Activated CD4-positive, alpha-beta T cell treated with anti-CD3 and anti-CD28 coated beads, Interleukin-10, Interleukin-2, amounts not matched to agents 100 ng/mL and 50 ng/mL, durations not matched to agents 16 hours and 8 hours (primary cell): ENCODE measurements at places on chromosomes 6 and 20.

DNA sequence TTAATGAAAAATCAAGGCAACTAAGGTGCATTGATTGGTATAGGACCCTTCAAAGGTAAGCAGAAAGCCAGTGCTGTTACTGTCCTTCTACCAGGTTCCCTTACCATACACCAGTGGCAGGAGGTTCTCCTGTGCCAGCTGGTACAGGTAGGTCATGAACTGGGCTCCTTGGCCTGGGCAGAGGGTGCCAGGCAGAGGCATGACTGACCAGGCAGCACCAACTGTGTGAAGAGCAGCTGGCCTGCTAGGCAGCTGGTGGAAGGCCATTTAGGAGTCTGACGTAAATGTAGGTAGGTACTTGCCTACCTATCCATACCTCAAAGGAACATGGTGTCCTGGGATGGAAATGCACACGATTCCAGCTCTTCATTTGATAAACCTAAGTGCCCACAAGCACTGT is 23.3 kb downstream of the PCNA start:
- no peak for DNase-seq

DNA sequence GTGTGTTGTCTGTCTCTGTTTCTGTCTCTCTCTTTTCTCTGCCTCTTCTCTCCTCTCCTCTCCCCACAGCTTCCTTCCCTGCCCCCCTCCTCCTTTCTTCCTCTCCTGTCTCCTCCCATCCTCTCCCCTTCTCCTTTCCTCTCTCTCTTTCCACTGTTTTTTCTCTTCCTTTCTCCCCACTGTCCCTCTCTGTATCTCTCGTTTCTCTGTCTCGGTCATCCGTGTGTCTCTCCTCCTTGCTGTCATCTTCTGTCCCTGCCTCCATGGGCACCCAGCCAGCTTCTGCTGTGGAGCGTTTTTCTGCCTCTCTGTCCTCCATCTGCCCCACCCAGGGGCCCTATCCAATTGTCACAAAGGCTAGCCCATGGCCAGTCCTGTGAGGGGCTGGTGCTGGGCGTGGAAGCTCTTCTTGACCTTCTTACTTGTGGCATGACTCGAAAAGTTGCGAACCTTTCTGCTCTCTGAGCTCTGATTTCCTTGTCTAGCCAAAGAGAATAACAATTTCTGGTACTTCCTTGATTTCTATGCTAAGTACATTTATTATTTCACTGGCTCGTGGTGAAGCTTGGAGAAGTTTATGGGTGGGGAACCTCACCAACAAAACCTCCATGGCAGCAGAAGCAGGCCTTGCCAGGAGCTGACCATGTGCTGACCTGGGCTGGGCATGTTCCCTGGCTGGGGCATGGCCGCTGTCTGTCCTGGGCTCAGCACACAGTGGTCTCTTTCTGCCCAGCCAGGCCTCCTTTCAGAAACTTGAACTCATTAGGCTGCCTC is 69.3 kb downstream of the CEBPB start:
- DNase-seq: no peak

DNA sequence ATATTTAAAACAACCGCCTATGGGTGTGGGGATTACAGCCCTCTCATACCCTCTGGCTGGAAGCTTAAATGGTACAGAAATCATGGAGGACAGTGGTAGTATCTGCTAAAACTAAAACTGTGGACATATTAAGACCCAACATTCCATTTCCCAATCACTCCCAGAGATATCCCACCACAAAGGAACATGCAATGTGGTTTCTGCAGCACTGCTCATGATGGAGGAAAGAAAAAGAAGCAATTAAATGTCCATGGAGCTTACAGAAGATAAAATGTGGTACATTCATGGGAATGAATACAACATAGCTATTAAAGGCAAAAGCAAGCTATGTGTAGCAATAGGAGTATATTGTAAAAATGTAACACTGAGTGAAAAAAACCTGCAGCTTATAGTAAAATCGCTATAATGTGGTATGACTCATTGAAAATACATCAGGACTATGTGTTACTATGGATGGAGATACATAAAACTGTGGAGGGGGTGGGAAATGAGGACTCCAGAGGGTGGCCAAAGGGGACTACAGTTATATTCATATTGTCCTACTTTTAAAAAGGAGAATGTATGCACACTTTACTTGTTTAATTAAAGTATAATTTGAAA is 22.9 kb upstream of the NNAT start:
- DNase-seq: no peak

- DNase-seq: no peak
Measured at GRCh38 chr20:1526896-1527295, 30.6 kb downstream of the SIRPD start.

GRCh38 chr6:18349386-18349785 is 37.8 kb upstream of the RNF144B start:
- DNase-seq: no peak

DNA sequence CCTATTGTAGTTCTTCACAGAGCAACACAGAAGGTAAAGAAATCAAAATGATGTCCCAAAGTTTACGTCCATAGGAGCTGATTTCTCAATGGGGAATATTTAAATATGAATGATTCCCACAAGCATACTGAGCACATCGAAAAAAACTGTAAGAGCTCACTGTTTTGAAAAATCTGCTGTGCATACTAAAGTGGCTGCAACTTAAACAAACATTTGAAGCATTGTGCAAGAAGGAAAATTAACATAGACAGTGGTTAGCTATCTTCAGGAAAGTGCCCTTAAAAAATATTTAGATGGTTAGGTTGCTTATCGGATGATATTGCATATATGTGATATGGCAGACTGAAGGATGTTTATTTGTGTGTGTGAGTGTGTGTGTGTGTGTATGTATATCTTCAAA is 747.6 kb downstream of the RFPL4B start:
- DNase-seq: no peak

- no peak for DNase-seq
Measured at GRCh38 chr6:55566036-55566710, 12.8 kb downstream of the HMGCLL1 start.

- DNase-seq: no peak
Measured at GRCh38 chr20:21529863-21530262, 16.0 kb upstream of the NKX2-2 start.

DNA sequence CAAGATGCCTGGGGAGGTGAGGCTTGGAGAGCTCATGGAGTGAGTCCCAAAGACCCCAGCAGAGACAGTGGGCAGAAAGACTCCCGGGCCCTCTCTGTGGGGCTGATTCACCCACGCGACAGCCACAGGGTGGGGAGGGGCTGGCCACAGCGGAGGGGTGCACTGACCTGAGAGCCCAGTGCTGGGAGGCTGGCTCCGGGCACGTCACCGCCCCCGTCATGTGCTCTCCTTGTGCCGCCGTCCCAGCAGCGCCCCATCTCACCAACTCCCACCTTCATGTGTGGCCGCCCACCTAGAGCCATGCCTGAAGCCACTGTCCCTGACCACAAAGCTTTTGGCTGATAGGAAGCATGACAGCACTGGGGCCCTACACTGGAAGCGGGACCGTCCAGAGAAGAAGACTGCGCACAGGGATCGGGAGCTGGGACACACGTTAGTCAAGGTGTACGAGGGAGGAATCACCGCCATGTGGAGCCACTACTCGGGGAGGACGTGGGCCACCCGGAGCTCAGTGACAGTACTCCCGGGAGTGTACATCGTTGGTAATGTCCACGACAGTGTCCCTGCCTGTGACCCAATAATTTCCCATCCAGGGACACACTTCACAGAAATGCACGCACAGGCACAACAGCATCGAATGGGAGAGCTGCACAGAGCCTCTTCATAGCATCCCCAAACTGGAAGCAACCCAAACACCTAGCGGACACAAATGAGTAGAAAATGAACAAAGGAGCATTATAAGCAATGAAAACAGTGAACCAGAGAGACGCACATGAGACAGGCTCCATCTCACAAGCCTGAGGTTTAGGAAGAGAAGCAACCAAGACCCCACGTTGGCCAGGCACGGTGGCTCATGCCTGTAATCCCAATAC is 28.4 kb upstream of the FOXC1 start:
- no peak for DNase-seq

GRCh38 chr6:41813469-41813868 is 26.0 kb downstream of the TOMM6 start:
- DNase-seq: no peak

- DNase-seq: no peak
Measured at GRCh38 chr6:151326116-151326825, 65.1 kb downstream of the ZBTB2 start.

- peak; percentile 62 for DNase-seq
Measured at GRCh38 chr20:39874049-39874893, 814.8 kb downstream of the MAFB start.

- DNase-seq: no peak
Measured at GRCh38 chr6:14796974-14797762, 448.7 kb upstream of the JARID2 start.

GRCh38 chr6:162973980-162974379 is 246.2 kb downstream of the PACRG start:
- DNase-seq: no peak

DNA sequence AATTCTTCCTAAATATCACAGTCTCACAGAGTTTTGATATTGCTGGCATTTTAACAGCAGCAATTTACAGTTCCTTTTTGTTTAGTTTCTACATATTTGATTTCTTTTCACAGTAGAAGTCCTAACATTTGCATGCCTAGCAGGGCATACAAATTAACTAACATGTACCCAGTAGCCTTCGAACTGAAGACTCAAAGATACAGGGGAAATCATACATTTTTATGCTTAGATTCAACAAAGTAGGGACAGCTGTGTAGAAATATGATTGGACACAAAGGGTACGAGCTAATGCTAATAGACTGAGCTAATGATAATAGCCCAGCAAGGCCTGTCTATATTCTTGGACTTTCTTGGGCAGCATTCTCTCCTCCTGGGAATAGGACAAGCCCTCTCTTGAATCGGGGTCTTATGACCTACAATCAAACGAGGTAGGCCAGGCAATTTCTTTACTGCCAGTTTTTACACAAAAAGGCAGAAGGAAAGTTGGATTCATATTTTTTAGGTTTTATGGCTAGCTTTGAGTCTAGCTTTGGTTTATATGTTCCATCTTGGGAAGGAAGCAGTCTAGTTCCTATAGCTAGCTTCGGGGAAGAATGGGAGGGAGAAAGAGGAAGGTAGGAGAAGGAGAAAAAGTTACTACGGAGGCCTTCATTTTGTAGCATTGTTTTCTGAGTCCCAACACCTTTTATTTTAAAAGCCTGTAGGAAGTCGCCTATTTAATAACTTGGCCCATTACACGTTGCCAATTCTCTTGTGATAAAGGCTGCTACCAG is 115.8 kb downstream of the HFE start:
- no peak for DNase-seq

DNA sequence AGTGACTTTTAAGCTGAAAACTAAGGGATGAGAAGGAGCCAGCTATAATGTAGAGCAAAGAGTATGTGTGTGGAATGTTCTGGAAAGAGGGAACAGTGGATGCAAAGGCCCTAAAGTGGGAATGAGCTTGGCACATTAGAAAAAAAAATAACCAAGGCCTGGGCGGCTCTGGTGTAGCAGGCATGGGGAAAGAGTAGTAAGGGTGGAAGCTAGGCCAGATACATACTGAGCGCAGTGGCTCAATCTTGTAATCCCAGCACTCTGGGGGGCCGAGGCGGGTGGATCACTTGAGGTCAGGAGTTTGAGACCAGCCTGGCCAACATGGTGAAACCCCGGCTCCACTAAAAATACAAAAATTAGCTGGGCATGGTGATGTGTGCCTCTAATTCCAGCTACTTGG is 8.4 kb downstream of the GGT7 start:
- DNase-seq: no peak

- no peak for DNase-seq
Measured at GRCh38 chr20:1994627-1995026, 769 bp upstream of the PDYN start.

DNA sequence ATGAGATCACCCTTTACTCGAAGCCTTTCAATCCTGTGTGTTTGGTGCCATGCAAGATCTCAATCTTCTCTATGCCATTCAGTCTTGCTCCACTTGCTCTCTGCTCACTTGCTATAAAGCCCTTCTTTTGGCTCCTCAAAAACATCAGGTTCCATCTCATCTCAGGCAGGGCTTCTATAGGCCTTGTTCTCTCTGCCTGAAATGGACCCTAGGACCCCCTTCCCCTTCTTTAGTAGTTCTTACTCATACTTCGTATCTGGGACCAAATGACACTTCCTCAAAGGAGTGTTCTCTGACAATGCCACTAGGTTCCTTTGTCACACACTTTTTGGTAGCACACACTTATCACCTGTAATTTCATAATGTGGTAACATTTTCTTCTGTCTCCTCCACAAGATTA is 116.7 kb upstream of the FAM184A start:
- DNase-seq: no peak

GRCh38 chr6:121593011-121593641 is 157.7 kb downstream of the GJA1 start:
- DNase-seq: no peak

DNA sequence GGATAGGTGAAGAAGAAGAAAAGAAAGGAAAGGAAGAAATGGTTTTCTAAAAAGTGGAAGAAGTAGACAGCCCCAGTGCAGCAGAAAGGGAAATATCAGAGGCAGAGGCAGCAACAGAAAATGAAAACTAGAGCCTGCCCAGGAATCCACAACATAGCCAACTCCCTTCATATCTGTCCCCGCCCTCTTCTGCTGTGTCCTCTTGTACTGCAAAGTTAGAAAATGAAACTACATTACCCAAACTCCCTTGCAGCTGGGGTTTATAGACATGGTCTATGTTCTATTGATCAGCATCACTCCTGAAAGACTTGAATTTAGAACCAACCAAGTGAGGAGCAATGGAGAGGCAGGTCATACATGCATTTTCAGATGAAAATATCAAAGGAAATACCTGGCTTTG is 200.5 kb upstream of the PHACTR1 start:
- no peak for DNase-seq

GRCh38 chr6:167951781-167952511 is 45.5 kb upstream of the KIF25 start:
- DNase-seq: no peak

GRCh38 chr6:132096245-132096644 is 145.1 kb upstream of the CCN2 start:
- DNase-seq: no peak

- DNase-seq: no peak
Measured at GRCh38 chr6:116292553-116292952, 12.8 kb upstream of the TSPYL1 start.

GRCh38 chr6:170317718-170318117 is 11.2 kb downstream of the FAM120B start:
- no peak for DNase-seq

DNA sequence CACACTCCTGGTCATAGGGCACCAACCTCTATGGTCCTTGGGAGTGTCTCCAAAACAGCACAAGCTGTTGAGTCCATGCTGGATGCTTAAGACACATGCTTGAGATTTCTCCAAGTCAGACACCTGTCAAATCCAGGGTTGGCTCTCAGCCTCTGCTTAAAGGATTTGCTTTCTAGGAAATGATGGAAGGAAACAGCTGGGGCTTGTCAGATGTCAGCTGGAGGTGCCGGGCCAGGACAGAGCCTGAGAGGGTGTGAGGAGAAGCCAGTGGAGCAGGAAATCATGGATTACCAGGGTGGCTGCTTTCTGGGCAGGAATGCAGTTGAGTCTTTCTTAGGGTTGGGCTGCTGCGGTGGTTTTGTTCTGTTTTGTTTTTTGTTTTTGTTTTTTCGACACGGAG is 83.0 kb upstream of the FAM184A start:
- DNase-seq: no peak

DNA sequence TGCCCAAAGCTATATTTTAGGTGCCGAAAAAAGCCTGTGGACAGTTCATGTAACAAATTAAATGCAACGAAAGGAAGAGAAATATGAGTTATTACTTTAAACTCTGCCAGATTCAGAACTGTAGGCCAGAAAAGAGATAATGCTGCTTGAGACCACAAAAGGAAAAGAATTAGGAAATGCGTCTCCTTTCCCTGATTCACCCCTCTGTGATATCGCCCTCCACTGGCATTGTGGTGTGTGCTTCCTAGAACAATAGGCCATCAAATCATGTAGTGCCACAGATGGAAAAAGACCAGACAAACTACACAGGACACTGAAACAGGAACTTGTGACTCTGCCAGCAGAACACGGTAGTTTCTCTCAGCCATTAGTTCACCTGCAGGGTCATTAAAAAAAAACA is 14.7 kb upstream of the LAMA4 start:
- DNase-seq: no peak
